Bronchus fibroblast of lung (primary cell): ENCODE measurements at places on chromosomes 12 and 14. TPM values are rescaled to one million over a fixed set of nuclear protein-coding genes. Genes with fewer than 3 reads are reported as not detected.

The NPFF gene
- not detected in 2 replicates for total RNA-seq

The MYF6 gene
- total RNA-seq: 0.45 and 0.50 TPM in 2 replicates

The CELA1 gene
- total RNA-seq: not detected in 2 replicates

The GZMH gene
- not detected in 2 replicates for total RNA-seq

The BEGAIN gene
- total RNA-seq: 1.0 and 1.3 TPM in 2 replicates

The KLRC3 gene
- total RNA-seq: not detected in 2 replicates

The OTX2 gene
- not detected in 2 replicates for total RNA-seq

The TAS2R10 gene
- 0.67 TPM in 1 of 2 replicates, not detected in the other for total RNA-seq

The LPAR5 gene
- total RNA-seq: 0.17 TPM in 1 of 2 replicates, not detected in the other

The CTSG gene
- not detected in 2 replicates for total RNA-seq

The ADAMTS20 gene
- total RNA-seq: not detected in 2 replicates

The TEDC1 gene
- total RNA-seq: 16.3 and 19.2 TPM in 2 replicates

The HOXC5 gene
- 0.74 and 1.5 TPM in 2 replicates for total RNA-seq

The ANKRD33 gene
- under 0.01 TPM in 1 of 2 replicates, not detected in the other for total RNA-seq

The CMKLR1 gene
- under 0.01 and 0.67 TPM in 2 replicates for total RNA-seq

The PRB4 gene
- not detected in 2 replicates for total RNA-seq
